ENCODE measurements at places on chromosomes 16 and 17.

- no peak for DNase-seq
Observed at GRCh38 chr17:37079735-37080134, 131.0 kb downstream of the AATF start.

- DNase-seq, result no peak
Observed at GRCh38 chr16:46555951-46556350, 65.2 kb downstream of the SHCBP1 start.

DNA sequence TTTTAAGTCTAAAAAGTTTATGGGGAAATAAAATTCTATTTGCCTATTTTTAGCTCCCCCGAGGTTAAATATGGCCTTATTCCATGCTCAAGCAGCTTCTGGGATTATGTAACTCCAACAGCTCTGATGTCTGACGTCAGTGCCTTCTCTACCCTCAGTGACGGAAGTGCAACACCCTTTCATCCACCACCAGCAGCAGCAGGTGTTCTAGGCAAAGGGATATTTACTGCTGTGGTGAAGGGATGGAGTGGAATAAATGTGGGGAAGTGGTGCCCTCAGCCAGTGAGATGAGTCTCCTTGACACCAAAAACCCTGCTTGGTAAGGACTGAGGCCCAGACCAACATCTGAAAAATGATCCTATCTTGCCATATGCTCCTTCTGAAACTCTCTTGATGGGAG is 247.4 kb downstream of the SHISA9 start:
- DNase-seq, result no peak

GRCh38 chr16:66594739-66595138 is 9.8 kb upstream of the CMTM3 start:
- no peak for DNase-seq

- no peak for DNase-seq
Observed at GRCh38 chr16:48014349-48015135, 141.3 kb downstream of the ABCC12 start.

GRCh38 chr17:5781236-5781927 is 197.1 kb upstream of the NLRP1 start:
- no peak for DNase-seq

DNA sequence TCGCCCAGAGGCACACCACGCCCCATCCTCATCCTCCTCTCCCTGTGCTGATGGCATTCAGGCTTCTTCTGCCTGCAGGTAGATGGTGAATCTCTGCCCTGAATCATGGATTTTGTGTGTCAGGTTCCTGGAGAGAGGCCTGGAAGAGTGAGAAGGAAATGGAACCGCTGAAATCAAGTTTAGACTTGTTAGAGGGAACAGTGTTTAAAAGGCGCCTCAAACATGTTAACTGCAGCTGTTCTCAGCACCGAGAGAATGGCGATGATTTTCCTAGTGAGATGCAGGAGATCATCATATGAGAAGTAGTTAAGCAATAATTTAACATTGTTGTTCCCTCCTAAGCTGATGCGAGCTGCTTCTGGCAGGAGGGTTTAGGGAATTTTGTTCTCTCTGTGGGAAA is 744.4 kb upstream of the EEF2KMT start:
- no peak for DNase-seq

DNA sequence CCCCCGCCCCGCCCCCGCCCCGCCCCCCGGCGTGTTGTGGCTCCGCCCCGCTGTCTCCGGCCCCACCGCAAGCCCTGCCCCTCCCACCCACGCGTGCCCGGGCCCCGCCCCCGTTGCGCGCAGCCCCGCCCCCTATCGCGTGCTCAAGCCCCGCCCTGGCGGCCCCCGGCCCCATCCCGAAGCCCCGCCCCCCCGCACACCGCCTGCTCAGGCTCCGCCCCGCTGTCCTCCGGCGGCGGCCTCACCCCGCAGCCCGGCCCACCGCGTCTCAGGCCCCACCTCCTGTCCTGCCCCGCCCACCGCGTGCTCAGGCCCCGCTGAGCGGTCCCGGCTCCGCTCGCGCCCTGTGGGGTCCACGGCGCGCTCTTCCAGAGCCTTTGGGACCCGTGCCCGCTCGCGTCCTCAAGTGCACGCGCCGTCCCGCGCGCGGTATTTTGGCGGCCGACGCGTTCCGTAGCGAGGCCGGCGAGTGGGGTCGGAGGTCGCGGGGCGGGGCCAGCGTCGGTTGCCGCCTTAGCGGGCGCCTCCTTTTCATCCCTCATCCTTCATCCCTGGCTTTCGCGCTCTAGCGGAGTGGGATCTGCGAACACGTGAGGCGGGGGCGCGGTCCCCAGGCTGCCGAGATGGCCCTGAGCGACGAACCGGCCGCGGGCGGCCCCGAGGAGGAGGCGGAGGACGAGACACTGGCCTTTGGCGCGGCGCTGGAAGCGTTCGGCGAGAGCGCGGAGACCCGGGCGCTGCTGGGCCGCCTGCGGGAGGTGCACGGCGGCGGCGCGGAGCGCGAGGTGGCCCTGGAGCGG is at the start of gene TBCD:
Gene TBCD, plus strand, starts transcription at position 495 of the 800 bp plus-strand sequence. Its CDS starts 129 bp downstream, at position 624.
- DNase-seq, result peak; percentile 98

DNA sequence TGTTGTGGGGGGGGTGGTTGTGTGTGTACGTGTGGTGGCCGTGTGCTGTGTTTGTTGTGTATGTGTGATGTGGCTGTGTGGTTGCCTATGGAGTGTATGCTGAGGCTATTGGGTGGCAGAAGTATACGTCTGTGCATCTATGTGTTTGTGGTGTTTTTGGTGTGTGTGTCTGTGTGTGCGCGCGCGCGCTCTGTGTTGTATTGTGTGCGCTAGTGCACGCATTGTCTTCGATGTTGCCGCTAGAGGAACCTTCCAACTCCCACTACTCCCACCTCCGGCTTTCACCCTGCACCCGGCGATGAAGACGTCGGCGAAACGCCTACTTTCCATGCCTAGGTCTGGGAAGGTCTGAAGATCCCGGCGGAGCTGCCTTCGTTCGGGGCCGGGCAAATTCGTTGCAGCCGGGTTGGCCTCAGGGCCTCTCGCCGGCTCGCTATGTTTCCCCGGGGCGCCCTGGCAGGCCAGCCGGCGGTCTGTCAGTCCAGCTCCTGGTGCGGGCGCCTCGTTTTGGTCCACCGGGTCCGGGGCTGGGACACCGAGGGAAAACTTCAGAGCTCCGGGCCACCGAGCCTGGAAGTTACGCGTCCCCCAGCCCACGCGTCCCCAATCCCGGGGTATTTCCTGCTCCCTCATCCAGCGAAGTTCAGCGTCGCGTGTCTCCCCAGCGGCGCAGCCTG is 5.2 kb upstream of the DLX4 start:
- DNase-seq, result no peak

- peak; percentile 70 for DNase-seq
Observed at GRCh38 chr17:61139219-61139618, 260.4 kb upstream of the TBX2 start.

- no peak for DNase-seq
Observed at GRCh38 chr16:72876981-72877373, 171.0 kb downstream of the ZFHX3 start.

- no peak for DNase-seq
Observed at GRCh38 chr17:43718544-43718943, 40.0 kb downstream of the SOST start.

DNA sequence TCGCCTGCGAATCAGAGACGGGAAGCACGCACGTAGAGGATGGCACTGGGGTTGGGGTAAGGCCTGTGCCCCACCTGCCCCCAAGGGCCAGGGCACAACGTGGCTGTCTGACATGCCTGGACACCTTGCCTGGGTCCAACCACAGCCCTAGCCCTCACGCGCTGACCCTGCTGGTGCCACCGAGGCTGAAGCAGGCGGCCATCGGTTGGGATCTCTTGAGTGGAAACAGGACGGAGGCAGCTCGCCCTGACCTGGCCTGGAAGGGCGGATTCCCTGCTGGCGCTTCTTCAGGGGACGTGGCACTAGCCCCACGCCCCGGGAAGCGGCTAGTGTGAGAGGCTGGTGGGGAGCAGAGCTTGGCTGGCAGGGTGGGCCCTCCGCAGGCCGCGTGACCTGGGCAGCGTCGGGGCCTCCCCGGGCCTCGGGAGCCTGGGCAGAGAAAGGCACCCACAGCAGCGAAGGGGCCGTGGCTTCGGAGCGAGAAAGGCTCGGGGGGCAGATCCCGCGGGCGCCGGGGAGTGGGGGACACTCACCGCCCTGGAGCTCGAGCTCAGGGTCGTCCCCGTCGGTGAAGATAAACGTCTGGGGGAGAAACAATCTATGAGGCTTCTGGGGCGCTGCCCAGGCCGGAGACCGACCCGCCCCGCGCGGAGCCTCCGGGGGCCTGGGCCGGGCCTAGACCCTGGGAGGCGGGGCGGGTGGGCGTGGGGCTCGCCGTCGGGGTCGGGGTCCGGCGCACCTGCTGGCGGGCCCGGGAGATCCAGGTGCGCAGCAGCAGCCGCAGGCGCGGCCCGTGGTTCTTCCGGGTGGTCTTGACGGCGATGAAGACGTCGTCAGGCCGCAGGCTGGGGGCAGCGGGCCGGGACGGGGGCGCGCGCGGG is 610 bp downstream of the RFNG start:
- no peak for DNase-seq

DNA sequence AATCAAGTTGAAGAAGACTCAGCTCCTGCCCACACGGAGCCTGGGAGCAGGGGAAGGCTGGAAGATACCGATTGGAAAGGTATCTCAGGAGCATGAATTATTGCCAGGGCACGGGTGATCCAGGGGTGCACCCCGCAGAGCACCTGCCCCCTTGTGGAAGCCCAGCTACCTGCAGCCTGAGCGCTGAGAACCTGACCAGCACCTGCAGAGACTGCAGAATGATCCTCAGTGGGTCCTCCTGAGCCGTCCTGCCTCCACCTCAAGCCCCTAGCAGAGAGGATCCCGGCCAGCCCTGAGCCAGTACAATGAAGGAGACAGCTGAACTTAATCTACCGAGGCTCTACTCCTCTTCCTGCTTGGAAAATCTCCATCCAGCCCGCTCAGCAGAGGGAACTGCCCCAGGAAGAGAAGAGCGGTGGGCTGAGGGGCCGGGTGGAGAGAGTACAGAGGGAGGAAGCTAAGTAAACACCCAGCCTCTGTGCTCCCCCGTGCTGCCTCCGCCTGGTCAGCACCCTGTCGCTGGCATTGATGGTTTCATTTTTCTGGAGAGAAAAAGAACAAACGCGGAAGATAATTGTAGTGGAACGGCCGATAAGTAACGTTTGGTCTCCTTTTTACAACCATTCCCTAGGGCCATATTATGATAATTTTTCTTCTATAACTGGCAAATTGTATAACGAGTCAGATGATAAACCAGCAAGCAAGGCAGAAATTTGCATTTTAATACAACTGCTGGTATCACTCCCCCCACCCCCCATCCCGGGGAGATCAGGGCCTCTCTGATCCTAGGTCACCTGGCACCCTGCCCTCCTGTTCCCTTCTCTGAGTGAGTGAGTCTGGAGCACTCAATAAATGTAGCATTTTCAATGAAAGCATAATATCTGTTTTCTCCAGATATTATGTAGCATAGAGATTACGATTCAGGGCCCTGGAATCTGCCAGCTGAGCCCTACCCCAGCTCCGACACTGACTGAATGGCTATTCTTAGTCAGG is 204.5 kb upstream of the RPL38 start:
- DNase-seq, result peak; percentile 77

DNA sequence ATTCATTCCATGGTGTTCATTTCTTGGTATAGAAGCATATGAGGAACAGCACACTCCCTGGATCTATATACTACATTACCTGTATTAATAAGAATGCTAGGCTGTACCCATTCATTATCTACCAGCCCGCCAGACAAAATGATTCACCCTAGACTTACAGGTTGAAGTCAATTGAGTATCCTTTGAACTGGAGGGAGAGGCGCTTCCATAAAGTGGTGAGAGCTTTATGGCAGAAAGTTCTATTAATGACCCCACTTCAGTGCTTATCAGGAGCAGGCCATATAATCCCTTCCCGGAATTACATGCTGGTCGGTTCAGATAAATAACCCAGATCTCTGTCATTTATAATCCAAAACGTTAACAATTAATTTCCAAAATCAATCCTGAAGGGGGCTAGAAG is 44.5 kb upstream of the TOX3 start:
- no peak for DNase-seq

DNA sequence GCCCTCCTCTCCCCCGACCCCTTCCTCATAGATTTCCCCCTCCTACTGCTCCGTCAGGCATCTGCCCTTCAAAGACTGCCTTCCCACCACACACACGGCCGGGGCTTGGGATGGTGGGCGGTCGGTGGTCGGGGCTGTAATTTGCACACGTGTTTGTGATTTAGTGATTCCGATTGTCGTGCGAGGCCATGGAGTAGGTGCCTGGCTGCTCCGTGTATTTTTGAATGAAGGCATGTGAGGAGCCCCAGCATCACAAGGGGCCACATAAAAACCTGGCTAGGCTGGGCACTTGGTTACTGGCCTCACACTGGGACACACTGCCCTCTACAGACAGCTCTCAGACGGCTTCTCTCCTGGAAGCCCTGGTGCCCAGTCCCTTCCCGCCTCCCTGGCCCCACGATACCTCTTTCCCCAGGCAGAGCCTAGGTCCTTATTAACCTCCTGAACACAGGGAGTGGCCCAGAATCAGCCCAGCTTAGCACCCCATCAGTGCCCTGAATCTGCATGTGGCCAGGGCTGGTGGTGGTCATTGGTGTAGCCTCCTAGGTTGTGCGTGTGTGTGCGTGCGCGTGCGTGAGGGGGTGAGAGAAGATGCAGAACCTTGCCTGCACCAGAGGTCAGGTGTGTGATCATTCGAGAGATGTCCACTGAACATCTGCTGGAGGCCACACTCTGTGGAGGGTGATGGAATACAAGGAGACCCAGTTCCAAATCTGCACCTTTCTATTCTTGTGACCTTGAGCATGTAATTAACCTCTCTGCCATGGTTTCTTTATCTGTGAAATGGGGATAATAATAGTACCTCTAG is 1.3 kb upstream of the SOCS1 start:
- peak; percentile 76 for DNase-seq

GRCh38 chr17:13355054-13355453 is 246.7 kb downstream of the HS3ST3A1 start:
- no peak for DNase-seq

DNA sequence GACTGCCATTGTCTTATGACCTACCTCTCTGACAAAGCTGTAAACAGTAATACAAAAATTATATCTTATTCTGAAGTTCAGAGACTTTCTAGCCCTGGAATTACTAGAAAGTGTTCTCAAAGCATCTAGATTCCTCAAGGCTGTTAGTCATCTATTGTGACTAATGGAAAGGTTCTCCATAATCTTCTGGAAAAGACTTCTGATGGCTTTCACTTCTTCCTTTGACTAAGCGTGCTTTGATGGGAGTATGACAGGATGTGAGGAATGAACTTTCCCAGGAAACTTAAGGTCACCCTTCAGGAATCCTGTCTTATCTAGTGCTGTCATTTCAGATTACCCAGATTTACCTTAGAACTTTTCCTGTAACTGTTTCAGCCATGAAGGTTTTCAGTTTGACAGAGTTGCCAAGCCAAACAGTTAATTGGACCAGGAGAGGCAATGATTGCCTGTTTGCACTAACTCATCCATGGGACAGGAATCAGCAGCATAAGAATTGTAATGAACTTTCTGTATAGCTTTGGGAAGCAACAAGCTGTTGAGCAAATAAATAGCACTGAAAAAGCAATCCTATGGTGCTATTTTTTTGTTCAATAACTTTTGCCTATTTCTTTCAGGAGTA is 43.5 kb downstream of the AP2B1 start:
- DNase-seq, result no peak

Data from GM10248 (cell line).